H4 (cell line): ENCODE measurements at places on chromosomes 7 and 10. TPM values are rescaled to one million over a fixed set of nuclear protein-coding genes. Genes with fewer than 3 reads are reported as not detected.

Gene GSTO1
- 171 and 239 TPM in 2 replicates for total RNA-seq

DNA sequence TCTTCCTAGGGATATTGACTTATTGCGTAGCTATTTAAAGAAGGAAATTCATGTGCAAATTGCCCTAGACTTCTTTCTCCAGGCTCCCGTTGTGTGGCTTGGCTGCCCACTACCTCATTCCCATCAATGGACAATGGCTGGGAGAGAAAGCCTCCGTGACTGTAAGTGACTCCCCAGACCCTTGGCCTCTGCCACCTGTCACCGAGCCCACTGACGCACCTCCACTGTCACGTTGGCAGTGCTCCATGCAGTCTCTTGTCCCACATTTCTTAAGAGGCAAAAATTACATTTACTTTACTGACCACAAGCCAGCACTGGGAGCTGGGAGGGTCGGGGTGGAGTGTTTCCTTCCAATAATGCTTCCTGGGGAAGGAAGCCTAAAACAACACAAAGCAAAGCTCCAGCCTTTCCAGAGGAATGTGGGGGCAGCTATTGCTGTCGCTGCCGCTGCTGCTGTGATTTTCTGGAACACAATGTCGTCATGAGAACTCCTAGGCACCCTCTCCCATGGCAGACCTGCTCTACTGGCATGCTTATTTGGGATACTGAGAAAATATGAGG, 89.7 kb upstream of the STEAP1B start:
- DNase-seq: peak; percentile 74

Gene PRKAR2B
- total RNA-seq: 9.5 and 13.1 TPM in 2 replicates

Gene CYTH3
- 7.4 and 9.8 TPM in 2 replicates for total RNA-seq

Gene CLDN15
- total RNA-seq: 0.99 and 6.0 TPM in 2 replicates

GRCh38 chr7:77244222-77244934, 44.8 kb upstream of the FGL2 start:
- no peak for DNase-seq

DNA sequence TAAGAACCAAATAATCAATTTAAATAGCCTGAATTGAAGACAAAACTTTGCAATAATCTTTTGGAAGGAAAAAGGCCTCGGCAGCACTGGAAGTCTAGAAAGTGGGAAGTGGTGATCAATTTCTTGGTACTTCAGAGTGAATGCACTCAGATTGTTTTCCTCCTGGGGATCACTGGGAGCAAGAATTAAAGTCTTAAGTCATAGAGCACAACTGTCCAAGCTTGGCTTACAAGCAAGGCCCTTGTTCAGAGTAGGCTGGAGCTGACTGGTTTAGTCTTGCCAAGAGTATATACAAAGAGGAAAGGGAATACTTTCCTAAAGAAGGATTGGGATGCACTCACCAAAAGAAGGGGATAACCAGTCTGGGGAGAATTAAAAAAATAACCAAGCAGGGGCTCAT, 637.1 kb downstream of the CCSER2 start:
- DNase-seq: no peak

Gene CDH23
- total RNA-seq: 0.37 and 0.47 TPM in 2 replicates
